Psoas muscle (tissue), 8 donors: ENCODE measurements at places on chromosomes 2 and 18.

- DNase-seq = no peak
Measured at GRCh38 chr2:134778372-134778771, 59.6 kb upstream of the TMEM163 start.

DNA sequence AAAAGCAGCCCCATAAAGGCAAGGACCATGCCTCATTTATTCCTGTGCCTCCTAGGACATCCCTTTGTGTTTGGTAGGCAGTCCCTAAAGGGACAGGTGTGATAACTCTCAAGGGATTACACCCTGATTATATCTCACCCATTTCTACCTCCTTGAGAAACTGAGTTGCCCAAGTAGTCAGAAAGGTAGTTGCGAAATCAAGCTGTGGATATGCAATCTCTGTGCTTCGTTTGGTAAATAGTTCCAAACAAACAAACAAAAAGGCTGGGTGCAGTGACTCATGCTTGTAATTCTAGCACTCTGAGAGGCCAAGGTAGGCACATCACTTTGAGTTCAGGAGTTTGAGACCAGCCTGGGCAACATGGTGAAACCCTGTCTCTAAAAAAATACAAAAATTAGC lies 100.2 kb upstream of the ARL5A start:
- no peak for DNase-seq

GRCh38 chr2:33074197-33074596 lies 127.4 kb downstream of the LTBP1 start:
- no peak for DNase-seq

GRCh38 chr18:54149078-54149697 lies 75.3 kb downstream of the MBD2 start:
- DNase-seq = peak; percentile 19

GRCh38 chr2:46164529-46165301 lies 132.5 kb upstream of the EPAS1 start:
- DNase-seq = peak; percentile 77

GRCh38 chr2:10494351-10495066 lies 46.4 kb upstream of the ODC1 start:
- no peak for DNase-seq

- no peak for DNase-seq
Measured at GRCh38 chr2:229553091-229553490, 161.3 kb downstream of the DNER start.

DNA sequence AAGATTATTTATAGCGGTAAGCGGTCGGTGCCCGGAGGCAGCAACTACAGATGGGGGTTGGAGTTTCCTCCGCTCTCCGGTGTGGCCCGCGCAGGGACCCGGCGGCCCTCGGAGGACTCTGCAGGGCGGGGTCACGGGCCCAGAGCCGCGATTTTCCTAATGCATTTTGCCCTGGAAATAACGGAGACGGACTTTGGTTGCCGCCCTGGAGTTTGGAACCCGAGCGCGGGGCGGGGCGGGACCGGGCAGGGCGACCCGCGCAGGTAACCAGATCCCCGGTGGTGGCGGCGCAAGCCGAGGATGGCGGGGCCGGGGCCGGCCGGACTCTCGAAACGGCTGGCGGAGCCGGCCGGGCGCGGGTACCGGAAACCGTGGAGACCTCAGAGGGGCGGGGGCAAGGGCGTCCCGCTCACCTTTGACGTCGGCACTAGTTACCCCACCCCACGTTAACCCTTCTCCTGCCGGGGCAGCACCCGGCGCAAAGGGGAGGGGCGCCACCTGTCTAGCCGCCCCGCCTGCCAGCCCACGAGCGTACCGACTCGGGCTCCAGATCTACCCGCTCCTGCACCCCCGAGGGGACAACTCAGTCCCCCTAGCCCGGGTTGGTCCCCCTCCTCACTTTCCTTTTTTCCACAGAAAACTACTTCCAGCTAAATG lies 2.9 kb downstream of the CYP26B1 start:
- peak; percentile 66 for DNase-seq

GRCh38 chr18:8177330-8178016 lies 431.8 kb upstream of the RAB12 start:
- no peak for DNase-seq

GRCh38 chr2:170277951-170278350 lies 100.0 kb downstream of the MYO3B start:
- no peak for DNase-seq

- DNase-seq = no peak
Measured at GRCh38 chr2:8600456-8600855, 81.4 kb upstream of the ID2 start.

- DNase-seq = no peak
Measured at GRCh38 chr2:209696836-209697711, 74.6 kb upstream of the UNC80 start.

DNA sequence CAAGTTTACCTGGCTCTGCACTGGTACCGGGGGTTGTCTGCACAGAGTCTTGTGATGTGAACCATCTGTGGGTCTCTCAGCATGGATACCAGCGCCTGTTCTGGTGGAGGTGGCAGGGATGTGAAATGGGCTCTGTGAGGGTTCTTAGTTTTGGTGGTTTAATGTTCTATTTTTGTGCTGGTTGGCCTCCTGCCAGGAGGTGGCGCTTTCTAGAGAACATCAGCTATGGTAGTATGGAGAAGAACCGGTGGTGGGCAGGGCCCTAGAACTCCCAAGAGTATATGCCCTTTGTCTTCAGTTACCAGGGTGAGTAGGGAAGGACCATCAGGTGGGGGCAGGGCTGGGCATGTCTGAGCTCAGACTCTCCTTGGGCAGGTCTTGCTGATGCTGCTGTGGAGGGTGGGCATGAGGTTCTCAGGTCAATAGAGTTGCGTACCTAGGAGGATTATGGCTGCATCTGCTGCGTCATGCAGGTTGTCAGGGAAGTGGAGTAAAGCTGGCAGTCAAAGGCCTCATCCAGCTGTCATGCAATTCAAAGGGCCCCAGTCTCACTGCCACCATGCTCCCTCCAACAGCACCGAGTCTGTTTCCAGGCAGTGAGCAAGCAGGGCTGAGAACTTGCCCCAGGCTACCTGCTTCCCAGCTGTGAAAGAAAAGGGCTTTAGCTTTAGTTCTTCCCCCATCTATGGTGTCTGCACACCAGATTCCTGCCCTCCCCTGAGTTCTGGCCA lies 278.0 kb downstream of the METTL4 start:
- no peak for DNase-seq
